ENCODE measurements at places on chromosomes 5 and 9.

GRCh38 chr5:75028090-75028489 is 24.3 kb downstream of the GCNT4 start:
- DNase-seq: no peak

DNA sequence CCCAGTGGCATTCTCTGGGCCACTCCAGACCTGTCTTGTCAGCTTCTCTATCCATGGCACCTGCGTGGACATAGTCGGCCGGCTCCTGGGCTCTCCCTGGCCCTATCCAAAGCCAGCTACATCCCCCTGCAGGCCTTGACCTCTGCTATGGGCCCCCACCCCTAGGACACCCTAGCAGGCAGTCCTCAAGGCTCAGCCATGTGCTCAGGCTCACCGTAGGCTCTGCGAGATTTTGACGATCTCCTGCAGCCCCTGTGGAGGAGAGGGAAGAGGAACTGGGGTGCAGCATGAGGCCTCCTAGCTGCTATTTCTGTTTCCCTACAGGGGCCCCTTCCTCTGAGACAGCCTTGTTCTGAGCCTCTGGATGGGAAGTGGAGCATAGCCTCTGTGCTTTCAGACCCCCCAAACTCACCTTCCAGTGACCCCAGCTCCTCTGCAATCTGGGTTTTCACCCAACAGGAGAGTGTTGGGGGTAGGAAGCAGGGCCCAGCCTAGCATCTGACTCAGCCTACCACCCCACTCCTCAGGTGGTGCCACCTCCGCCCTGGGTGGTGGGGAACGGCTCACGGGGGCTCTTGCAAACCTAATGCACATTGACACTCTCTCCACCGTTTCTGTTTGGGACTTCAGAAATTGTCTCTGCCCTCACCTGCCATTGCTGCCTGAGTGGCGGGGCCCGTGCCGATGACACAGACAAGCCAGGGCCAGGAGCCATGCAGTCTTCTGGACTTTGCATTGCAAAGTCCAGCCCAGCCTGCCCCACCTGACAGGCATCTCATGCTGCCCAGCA is 36.7 kb downstream of the HRH2 start:
- no peak for DNase-seq

DNA sequence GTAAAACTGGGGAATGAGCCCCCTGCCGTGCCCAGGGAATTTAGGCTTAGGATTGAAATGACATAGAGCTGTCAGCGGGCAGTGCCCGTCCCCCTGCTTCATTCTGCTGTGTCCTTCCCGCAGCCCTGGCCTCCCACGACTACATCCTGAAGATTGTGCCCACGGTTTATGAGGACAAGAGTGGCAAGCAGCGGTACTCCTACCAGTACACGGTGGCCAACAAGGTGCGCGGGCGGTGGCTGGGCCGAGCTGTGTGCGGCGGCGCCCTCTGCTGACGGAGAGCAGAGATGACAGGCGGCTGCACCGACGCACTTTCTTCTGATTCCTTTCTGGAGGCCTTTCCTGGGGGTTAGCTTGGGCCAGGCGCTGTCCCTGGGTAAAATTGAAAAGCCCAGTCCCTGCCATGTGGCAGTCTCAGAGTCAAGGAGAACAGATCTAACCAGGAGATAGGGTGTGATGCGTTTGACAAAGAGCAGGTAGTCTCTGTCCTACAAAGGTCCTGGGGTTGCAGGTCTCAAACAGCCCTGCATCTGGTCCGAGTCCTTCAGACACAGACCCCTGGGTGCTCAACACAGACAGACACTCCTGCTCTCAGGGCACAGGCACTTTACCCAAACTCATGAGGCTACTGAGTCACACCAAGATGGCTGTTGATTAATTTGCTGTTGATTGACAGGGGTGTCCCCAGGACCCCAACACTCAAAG is 26.8 kb upstream of the RPL26L1 start:
- DNase-seq: peak; percentile 56

DNA sequence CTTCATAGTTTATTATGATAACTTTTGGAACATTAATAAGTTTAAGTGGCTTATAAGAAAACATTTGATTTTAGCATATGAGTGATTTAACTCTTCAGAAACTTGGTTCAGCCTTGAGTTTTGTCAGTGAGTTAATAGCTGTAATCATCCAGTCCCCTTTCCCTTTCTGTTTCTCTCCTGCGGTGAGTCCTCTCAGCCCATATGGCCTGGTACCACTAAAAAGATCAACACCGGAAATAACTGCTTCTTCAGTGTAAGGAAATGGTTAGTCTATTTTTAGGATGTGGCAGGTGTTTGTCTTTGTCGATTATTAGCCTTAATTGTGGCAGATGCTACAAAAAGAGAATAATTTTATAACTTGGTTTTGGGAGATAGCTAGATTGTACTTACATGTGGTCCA is 120.2 kb upstream of the GRHPR start:
- DNase-seq: no peak

DNA sequence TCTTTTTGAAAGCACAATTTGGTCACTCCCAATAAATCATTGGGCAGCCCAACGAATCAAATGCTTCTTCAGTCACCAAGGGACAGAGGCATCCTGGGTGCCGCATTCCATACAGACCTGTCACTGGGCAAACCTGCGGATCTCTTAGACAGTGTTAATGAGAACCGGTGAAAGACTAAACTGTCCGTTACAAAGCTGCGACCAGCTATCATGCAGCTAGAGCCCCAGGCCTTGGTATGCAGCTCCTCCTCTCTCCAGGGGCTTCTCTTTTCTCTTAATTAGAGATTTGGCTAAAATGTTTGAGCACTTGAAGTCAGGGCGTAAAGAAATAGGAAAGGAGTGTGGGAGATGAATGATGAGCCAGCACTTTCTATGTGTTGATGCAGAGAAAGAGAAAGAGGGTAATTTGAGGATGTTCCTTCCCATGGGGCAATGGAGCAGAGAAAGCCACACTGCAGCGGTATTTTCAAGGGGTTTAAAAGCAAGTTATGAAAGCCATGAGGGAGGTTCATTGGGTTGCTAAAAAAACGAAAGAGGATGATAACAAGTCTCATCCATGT is 175.3 kb downstream of the RFK start:
- DNase-seq: no peak

DNA sequence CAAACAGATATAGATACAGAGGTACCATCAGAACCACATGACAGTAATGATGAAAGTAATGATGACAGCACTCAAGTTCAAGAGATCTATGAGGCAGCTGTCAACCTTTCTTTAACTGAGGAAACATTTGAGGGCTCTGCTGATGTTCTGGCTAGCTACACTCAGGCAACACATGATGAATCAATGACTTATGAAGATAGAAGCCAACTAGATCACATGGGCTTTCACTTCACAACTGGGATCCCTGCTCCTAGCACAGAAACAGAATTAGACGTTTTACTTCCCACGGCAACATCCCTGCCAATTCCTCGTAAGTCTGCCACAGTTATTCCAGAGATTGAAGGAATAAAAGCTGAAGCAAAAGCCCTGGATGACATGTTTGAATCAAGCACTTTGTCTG is 69.2 kb downstream of the VCAN start:
- DNase-seq: no peak

DNA sequence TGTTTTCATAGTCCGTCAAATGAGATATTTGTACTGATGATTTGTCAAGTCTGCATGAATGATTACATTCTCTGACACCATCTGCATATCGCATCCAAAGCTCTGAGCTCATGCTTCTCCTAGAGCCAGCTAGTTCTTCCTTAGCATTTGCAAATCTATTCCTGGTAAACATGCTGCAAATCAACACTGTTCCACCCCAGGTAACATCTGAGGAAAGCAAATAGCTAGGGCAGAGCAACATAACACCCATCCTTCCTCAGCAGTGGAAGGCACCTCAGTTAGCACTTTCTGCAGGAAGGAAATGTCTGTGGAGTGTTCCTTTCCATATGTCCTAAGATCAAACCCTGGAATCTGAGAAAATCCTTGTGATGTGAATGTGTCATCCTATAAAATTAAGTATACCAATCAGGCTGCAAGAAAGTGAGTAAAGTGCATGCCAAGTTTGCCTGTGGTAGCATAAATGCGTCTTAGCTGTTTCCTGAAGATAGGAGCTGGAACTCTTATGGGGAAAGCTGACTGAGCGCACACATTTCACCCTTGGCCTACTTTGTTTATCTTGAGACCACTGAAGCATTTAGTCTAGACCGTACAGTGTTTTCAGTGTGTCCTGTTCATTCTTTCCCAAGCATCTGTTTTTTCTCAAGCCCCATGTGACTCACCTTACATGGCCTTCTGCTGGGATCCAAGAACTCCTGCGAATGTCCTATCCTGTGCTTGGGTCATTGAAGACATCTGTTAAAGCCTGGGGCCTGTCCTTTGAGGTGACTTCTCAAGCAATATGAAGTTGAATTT is 50.9 kb upstream of the STARD4 start:
- no peak for DNase-seq

DNA sequence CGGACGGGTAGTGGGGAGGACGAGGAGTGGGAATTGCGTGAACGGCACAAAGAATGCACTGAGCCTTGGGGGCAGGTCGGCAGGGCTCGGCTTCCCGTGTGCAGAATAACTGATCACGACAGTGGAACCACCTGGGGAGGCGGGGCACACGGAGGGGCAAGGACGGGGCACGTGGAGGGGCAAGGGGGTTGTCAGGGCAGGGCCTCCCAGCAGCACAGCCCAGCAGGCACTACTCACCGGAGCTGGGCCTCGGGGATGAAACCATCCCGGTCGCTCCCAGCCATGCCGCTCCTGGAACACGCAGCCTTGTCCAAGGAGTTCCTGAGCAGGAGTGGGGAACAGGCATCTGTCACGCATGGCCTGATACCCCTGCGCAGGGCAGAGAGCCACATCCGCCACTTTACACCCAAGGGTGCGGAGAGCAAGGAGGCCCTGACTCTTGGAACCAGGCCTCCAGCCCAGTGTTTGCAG is 33.4 kb downstream of the SARDH start:
- no peak for DNase-seq

- DNase-seq: no peak
Observed at GRCh38 chr9:121619545-121620324, 31.7 kb upstream of the DAB2IP start.

DNA sequence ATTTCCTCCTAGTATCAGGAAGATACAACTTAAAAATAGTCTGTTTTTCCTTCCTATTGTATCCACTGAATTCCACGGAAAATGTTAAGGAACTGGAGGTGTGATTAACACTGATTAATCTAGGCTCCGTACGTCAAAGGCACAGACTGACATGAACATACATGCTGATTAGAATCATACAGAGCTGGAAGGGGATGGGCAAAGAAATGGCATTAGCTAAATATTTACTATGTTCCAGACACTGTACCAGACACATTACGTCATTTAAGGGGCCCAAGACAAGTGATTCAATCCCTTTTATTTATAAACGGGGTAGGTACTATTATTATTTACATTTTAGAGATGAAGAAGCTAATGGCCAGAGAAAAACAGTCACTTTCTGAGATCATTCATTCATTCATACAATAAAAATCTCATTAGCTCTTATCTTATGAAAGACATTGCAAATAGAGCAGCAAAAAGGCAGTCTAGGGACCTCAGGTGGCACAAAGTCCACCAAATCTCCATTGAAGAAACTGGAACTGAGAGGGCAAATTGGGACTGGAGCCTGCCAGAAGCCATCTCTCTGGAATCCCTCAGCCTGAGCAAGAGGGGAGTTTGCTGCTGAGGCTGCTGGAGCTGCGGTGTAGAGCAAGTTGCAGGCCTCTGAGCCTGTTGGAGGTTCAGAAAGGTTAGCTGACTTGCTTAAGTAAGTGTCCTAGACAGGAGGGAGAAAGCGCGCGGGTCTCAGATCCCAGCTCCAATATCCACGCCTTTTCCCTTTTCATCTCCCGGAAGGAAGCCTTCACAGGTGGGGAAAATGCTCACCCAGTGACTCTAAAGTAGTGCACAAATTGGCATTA is 1.6 kb upstream of the TGFBR1 start:
- DNase-seq: no peak

DNA sequence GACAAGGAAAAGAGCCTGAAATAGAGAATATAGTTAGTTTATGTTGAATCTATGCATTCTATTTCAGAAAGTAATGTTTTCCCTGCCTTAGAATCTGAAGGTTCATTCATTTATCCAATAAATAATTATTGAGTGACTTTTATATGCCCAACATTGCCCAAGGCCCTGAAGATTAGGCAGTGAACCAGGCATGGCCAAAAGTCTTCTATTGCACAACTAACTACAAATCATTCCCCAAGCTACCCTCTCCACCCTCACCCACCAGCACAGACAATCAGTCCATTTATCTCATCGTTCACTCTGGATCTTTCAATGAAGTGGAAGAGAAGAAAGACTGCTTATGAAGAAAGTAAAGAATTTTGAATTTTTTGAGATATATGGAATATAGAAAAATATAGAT is 268.4 kb downstream of the PLK2 start:
- DNase-seq: no peak

GRCh38 chr5:1008451-1009358 is at the start of gene NKD2:
Gene NKD2, plus strand, starts transcription at chr5:1008802. Its CDS starts 256 bp downstream, at chr5:1009058.
- DNase-seq: no peak

DNA sequence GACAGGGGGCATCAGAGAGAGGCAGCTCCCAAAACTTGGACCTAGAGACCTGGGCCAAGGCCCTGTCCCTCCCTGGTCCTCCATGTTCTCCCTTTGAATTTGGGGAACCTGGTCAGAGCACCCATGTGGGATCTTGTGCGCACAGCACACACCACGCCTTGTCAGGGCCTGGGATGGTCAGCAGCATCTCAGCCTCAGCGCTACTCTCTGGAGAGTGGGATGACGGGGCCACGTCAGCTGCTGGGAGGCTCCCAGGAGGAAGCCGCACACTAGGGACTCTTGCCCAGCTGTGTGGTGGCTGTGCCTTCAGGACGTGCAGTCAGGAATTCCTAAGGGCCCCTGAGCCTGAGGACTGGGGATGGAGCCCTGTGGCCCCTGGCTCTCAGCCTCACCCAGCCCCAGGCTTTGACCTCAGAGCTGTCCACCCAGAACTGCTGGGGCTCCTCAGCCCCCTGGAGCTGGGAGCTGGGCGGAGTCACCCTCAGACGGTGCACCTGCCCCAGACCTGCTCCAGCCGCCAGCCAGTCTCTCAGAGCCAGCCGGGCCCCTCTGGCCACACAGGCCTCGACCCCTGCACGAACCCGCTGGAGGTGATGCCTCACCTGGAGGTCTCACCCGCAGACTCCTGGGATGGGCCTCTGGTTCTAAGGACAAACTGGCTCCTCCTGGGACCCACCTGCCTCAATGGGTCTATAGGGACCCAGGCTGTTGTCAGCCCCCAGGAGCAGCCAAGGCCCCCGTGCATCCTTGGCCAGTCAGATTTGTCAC is 38.3 kb upstream of the EGFL7 start:
- DNase-seq: no peak

GRCh38 chr5:159669559-159669958 is 246.7 kb upstream of the ADRA1B start:
- no peak for DNase-seq

DNA sequence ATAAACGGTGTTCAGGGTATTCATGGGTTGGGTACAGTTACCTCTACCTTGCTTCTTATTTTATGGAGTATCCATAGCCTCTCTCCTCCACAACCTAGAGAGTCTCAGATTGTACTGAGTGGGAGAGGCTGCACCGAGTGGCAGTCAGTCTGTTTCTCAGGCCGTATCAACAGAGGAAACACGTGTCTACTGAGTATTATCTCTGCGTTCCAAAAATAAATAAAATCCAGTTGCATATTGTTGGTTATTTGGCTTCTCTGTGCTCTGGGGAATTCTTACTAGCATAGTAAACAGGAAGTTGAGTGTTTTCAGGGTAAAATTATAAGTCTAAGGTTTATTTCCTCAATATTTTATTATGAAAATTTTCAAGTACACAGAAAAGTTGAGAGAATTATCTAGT is 231.0 kb downstream of the ARHGEF28 start:
- no peak for DNase-seq

- DNase-seq: no peak
Observed at GRCh38 chr5:102583276-102584124, 84.7 kb upstream of the SLCO6A1 start.

Data from activated T-helper 1 cell treated with anti-CD3 and anti-CD28 coated beads, Interleukin-2, amount 50 U/mL, for 16 hours (primary cell).